Sigmoid colon (tissue), 7 donors: ENCODE measurements at places on chromosomes 4 and X. TPM values are rescaled to one million over a fixed set of nuclear protein-coding genes. Genes with fewer than 3 reads are reported as not detected.

The GLUD2 gene
- polyA plus RNA-seq: 0.46 TPM

DNA sequence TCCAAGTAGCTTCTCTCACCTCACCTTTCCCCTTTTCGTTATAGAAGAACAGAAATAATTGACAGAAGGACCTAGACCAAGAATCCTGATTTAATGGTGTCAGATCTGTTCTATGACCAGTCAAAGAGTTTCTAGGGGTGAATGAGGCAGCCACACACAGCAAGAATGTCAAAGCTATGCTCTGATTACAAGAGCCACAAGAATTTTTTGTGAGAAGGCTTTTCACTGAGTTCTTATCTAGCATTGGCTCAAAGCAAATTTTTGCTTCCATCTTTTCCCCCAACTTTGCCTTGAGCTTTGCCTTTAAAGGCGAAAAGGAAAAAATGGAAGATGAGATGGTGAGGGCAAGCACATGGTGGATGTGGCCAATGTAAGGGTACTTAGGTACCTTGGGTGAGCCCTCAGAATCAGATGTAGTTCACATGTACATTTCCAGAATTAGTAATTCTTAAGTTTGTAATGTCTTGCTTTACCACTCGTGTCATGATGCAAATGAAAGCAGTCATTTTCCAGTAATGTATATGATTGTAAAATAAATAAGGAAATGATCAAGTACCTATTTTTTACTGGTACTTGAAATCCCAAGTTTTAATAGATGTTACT, 23.5 kb downstream of the FMR1 start:
- DNase-seq: no peak

GRCh38 chr4:163757219-163757618, 262.7 kb downstream of the TMA16 start:
- no peak for DNase-seq

- no peak for DNase-seq
Measured at GRCh38 chrX:132433001-132433400, 55.8 kb downstream of the MBNL3 start.

DNA sequence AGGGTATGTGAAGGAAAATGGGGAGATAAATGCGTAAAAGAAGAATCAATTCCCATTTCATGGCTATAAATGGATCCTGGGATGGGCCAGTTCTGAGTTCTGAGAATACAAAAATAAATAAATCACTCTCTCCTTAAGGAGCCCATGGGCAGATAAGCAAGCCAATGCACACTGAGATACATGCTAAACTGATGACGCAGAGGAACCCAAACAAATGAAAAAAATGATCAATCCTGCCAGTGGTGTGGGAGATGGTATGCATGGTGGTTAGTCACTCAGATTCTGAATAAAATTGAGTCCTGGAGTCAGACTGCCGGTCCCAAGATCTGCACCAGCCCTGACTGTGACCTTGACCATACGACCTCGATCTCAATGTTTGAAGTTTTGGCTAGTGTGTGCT, 59.7 kb downstream of the NEIL3 start:
- DNase-seq: no peak

DNA sequence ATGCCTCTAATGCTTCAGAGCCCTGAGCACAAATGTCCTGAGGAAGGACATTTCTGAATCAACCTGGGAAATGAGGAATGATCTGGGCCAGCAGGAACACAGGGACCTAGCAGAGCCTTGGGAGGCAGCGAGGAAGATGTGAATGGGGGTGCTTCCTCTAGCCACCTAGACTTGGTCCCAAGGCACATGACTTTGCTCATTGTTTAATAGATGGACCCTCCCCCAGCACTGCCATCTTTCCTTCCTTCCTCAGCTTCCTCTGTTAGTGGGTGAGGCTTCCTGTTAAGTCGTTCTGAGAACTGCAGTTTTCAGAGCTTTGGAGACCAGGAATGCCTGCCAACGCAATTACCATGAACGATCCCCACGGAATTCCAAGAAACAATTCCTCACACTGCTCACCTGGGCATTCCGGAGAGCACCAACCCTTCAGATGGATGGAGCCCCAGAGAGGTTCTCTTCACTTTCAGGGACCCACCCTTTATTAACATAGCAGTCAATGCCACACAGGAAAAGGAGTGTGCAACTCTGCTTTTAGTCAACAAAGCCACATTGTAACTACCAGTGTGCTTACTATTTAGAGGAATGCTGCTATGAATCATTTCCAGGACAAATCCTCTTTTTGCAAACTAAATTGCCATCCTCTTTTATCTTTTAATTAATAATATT, 48.5 kb upstream of the STIM2 start:
- DNase-seq: no peak

DNA sequence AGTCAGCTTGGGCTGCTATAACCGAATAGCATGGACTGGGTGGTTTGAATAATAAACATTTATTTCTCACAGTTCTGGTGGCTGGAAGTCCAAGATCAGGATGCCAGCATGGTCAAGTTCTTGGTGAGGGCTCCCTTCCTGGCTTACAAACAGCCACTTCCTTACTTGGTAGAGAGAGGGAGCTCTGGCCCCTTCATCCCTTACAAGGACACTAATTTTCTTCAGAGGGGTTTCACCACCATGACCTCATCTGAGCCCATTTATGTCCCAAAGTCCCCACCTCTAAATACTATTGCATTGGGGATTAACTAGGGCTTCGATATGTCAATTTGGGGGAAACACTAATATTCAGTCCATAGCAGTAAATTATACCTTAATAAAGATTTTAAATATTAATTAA, 61.8 kb downstream of the CLNK start:
- no peak for DNase-seq

GRCh38 chrX:100120956-100121355, 289.1 kb downstream of the PCDH19 start:
- no peak for DNase-seq

DNA sequence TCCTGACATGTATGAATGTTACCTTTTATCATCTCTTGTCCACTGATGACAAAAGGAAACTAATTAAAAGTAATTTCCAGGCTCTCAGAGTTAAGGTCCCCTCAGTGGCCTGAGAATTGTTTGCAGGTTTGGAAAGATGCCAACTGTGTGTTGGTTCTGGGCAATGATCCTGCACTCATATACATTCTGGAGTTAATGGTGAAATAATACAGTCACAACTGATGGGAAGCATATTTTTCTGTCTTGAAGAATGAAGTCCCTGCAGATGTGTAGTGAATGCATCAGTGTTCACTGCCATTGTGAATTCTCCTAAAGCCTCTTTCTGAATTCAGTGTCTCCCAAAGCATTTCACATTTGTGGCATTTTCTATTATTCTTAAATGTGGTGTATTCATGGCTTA, 238.1 kb upstream of the PPP1R2C start:
- no peak for DNase-seq
